ENCODE measurements at places on chromosomes 4 and X. TPM values are rescaled to one million over a fixed set of nuclear protein-coding genes. Genes with fewer than 3 reads are reported as not detected.

Gene TSPAN6
- total RNA-seq = 35.6 TPM

Gene CLIC2
- 4.0 TPM for total RNA-seq

Gene GATA1
- total RNA-seq = 0.37 TPM

Gene EVC2
- 0.93 TPM for total RNA-seq
